ENCODE measurements at places on chromosomes 2 and 18.

DNA sequence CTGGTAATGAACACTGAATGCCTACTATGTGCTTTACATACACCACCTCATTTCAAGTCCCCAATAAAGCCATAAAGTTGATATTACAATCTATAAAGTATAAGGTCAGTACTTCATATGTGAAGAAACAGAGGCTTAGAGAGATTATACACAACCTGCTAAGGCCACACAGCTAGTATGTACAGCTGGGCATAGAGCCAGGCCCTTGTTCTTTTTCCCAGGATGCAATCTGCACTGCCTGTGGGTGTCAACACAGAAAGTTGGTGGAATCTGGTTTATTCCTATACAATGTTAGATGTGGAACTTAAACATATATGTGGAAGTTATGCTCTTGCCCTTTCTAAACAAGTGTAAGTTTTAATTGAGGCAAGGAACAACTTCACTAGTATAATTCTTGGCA lies 32.8 kb downstream of the INSIG2 start:
- DNase-seq, result no peak

- no peak for DNase-seq
Measured at GRCh38 chr2:28419443-28420270, 27.0 kb downstream of the FOSL2 start.

- no peak for DNase-seq
Measured at GRCh38 chr2:219598308-219599078, 836 bp downstream of the STK11IP start.

GRCh38 chr18:32937066-32937465 lies 164.2 kb upstream of the KLHL14 start:
- DNase-seq, result no peak

- no peak for DNase-seq
Measured at GRCh38 chr18:41818381-41819355, 136.4 kb upstream of the PIK3C3 start.

GRCh38 chr2:217456016-217456415 lies 546.8 kb downstream of the TNS1 start:
- DNase-seq, result no peak

DNA sequence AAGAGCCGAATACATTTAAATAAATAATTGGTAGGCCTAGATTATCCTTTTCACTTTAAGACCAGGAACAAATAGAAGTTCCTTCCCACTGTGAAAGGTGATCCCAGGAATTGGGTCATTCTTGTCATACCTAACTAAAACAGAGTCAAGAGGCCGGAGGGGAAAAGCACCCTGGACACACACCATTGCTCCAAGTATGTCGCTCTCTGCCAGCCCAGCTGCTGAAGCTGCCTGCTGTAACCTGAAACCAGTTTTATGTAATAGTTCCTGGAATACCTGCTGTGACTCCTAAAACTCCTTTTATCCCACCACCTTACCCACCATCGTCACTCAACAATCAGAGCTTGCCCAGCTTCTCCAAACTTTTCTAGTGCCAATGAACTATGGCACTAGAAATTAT lies 217.1 kb downstream of the PTPRM start:
- no peak for DNase-seq

GRCh38 chr2:204072443-204073324 lies 136.1 kb downstream of the ICOS start:
- no peak for DNase-seq

GRCh38 chr18:30489890-30490643 lies 552.5 kb downstream of the DSC3 start:
- DNase-seq, result no peak

GRCh38 chr2:161170958-161171932 lies 11.0 kb downstream of the TANK start:
- DNase-seq, result no peak

- no peak for DNase-seq
Measured at GRCh38 chr2:28991460-28991859, 10.4 kb downstream of the TOGARAM2 start.

- DNase-seq, result no peak
Measured at GRCh38 chr18:13448335-13448795, 229.8 kb downstream of the LDLRAD4 start.

GRCh38 chr18:76604108-76604934 lies 109.3 kb upstream of the ZNF516 start:
- no peak for DNase-seq

DNA sequence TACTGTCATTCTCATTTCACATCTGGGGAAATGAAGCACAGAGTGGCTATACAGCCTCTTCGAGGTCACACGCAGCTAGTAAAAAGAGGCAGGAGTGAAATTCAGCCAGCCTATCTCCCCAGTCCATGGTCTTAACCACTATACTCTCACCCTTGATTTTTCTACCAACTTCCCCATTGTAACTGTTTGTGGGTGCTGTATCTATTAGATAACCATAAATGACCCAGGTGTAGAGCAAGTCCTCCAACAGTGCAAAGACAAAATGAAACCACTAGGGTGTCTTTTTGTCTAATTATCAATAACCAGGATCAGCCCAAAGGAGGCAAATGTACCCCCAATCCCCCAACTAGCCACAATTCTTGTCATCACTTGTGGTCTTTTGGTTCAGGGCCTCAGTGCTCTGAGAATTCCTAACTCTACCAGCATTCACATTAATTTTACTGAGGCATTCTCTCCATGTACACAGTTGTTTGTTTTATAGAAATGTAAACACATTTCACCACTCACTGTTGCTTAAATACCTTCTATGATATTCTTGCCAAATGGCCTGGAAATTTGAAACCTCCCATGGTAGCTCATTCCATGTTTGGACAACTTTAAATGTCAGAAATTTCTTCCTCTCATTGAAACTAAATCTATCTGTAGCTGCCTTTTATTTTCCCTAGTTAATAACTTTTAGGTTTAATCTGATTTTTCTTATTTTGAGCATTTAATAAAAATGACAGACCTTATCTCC lies 58.7 kb downstream of the SLC40A1 start:
- DNase-seq, result no peak

DNA sequence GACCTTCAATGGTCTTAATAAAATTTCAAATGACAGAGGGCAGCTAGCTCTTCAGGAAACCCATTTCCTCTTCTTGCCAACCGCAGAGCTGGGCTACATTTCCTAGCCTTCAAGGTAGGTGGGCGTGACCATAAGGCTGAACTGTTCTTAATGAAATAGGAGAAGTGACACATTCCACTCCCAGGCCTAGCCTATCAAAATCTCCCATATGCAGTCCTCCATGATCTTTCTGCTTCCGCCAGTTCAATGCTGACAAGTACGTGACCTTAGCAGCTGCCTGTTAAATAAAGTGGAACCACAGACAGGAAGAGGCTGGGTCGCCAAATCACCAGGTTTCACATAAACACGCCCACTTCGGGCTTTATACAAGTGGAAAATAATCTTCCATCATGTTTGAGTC lies 13.2 kb downstream of the SERPINE2 start:
- DNase-seq, result no peak

DNA sequence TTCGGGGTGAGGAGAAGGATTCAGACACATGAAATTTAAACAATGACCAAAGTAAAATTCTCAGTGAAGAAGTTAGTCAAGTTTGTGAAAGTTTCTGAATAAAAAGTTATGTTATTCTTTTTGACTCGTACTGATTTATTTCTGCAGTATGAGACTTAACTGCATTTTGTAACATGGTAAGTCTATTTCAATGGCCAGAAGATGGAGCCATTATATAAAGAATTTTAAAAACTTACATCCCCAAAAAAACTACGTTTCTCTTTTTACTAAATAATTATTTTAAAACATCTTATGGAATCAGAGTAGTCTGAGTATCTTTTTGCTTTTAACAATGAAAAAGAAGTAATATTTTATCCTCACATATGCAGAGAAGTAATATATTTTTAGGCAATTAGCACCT lies 51.4 kb upstream of the SCN1A start:
- no peak for DNase-seq

DNA sequence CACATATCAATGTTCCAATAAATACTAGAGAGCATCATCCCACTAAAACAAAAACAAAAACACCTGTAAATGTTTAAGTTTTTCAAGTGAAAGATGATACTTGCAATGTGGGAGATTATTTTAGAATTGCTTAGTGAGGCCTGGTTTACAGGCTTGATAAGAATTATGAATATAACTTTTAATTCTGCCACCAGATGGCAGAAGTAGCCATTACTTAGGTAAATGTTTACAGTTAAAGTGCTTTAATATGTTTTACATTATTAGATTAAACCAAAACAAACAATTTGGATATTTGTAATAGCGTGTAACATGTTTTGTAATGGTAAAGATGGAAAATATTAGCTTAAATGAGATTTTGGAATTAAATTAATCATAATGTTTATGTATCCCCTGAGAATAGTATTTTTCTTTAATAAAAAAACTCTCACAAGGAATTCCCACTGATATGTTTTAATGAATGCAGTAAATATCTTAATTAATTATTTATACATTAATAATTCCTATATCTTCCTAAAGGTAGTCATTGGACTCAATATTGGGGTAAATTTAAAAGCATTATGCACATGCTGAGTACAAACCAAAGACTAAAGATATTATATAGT lies 522.0 kb downstream of the SPAG16 start:
- DNase-seq, result no peak

GRCh38 chr2:233051241-233052149 lies 8.6 kb upstream of the INPP5D start:
- DNase-seq, result no peak

DNA sequence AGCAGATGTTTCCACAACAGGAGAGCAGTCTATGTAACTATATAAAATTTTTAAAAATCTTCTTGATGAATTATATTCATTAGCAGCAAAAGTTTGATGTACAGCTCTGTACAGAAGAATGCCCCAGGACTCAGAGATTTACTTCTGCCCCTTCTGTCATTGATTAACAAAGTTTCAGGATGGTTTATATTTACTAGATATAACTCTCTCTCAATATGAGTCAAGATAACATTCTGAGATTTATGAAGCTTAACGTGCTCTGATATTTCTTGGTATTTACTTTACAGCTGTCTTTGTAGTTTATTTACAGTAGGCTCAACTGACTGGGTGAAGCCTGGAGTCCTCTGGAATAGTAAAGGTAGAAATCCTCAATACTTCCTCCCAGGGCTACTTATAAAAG lies 93.6 kb upstream of the HNMT start:
- DNase-seq, result no peak

DNA sequence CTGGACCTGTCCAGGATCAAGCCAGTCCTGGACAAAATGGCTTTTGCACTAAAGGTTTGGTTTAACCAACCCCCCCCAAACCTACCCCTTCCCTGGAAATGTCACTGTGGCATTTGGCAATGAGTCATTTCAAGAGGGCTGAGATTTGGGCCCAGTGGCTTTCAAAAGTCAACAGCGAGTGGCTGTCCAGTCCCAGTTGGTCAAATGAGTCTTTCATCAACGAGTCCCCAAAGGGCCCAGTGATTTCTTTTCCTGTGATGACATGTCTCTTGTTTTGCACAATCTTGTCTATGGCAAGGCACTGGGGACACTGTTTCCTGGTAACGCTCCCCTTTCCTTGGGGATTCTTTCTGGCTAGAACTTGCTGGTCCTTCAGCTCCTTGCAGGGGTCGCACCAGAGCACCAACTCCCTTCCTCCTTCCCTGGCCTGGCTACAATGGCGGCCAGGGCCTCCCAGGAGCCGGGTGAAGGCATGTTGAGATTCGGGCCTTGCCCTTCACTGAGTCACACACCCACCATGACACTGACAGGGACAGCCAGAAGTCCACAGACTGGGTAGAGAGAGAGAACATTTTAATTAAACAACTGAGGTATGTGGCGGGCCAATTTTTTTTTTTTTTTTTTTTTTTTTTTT lies 87.2 kb downstream of the SMAD7 start:
- no peak for DNase-seq

GRCh38 chr2:199503148-199503547 lies 45.4 kb upstream of the SATB2 start:
- DNase-seq, result no peak

GRCh38 chr2:20410556-20411277 lies 36.2 kb upstream of the RHOB start:
- DNase-seq, result no peak

All from fibroblast of skin of left biceps (primary cell).